Adrenal gland (tissue), 19 donors: ENCODE measurements at places on chromosomes 5 and 9. TPM values are rescaled to one million over a fixed set of nuclear protein-coding genes. Genes with fewer than 3 reads are reported as not detected.

IFNA2 gene
- total RNA-seq: not detected

SLC4A9 gene
- not detected for total RNA-seq

TRMO gene
- total RNA-seq: 18.0 TPM

PANK3 gene
- 37.8 TPM for total RNA-seq

SYK gene
- 14.0 TPM for total RNA-seq

NPDC1 gene
- 52.0 TPM for total RNA-seq

LCP2 gene
- 12.7 TPM for total RNA-seq

ANKDD1B gene
- total RNA-seq: 0.84 TPM

PCDHB3 gene
- 0.57 TPM for total RNA-seq

- DNase-seq: no peak
These were observed 5.2 kb downstream of the EPB41L4B start for GRCh38 chr9:109315480-109316206.

GRCh38 chr9:98778711-98779530, 17.4 kb downstream of the ANKS6 start:
- DNase-seq: no peak

DNA sequence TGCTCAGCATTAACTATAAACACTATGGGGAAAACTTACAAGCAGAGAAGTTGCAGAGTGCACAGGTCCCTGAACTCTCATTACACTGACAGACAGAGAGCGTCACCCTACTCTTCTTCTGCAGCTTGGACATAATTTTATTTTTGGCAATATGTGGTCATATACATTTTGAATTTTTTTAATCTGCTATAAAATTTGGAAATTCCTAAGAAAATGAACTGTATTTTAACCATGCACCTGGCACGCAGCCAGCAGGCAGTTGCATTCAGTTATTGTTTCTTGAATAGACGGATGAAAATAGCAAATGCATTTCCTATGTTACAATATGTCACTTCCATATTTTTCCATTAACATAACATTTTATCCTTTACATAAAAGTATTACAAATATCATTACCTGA, 100.2 kb downstream of the SLC25A46 start:
- DNase-seq: no peak

DNA sequence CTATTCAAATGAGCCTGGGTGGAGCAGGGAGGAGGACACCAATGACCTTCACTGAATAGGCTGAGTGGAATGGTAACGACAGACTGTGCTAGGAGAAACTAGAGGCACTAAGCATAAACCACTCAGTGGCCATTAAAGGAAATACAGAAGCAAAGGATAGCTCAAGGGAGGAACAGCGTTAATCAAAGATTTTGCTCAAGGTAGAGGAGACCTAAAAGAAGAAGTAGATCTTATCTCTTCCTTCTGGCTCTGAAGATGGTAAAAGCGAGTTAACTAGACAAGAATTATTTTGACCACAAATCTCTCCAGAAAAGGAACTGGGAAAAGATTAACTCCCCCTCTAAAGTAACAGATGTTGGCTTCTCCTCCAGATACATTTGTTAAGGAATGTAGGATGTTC, 299.6 kb downstream of the EPB41L4A start:
- DNase-seq: no peak

DNA sequence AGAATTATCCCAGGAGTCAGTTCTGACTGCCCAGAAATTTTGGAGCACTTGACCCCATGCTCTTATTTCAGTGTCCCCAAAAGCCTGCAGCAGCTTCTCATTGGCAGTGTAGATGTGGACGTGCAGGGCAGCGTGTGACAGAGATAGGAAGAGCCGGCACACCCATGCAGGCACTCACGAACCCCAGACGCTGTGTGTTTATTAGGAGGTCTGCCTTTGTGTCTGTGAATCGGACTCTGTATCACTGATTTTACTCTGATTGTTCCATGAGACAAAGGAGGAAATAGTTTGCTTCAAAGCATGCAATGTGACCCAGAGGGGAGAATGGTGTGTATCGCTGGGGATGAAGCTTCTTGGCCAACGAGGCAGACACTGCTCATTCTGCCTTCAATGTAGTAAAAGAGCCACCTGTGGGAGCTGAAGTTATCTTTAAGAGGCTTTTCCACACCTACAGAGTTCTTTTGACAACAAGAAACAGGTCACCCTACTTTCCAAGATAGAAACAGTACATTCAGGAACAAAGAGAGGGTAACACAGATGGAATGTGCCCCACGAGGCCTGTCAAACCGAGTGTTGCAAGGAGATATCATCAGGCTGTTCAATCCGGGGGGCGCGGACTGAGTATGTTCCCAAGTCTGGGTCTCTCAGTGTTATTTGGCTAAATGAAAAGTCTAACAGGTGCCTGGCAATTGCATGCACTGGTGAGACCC, 224.0 kb downstream of the NTRK2 start:
- DNase-seq: no peak

GRCh38 chr9:107749787-107750444, 260.3 kb upstream of the KLF4 start:
- DNase-seq: peak; percentile 98

GRCh38 chr5:32388432-32389129, 56.0 kb downstream of the ZFR start:
- DNase-seq: no peak

- DNase-seq: no peak
These were observed 13.7 kb upstream of the SYK start for GRCh38 chr9:90787771-90788460.

DNA sequence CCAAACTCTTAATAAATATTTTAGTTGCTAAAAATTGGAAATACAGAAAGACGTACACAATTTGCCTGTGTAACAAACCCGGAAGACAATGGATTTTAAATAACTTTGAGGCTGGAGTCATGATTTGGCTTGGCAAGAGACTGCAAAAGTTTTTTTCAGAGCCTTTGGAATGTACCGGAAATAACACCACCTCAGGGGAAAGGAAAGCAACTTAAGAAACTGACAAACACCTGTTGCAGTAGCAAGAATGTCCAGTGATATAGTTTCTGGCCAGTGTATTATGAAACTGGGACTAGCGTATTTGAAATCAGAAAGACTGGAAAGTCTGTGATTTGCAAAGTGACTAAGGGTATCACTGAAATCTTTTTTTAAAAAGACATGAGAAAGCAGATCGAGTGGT, 842 bp downstream of the MUSK start:
- no peak for DNase-seq

- DNase-seq: no peak
These were observed 87.3 kb downstream of the SERINC5 start for GRCh38 chr5:80168388-80169028.

DNA sequence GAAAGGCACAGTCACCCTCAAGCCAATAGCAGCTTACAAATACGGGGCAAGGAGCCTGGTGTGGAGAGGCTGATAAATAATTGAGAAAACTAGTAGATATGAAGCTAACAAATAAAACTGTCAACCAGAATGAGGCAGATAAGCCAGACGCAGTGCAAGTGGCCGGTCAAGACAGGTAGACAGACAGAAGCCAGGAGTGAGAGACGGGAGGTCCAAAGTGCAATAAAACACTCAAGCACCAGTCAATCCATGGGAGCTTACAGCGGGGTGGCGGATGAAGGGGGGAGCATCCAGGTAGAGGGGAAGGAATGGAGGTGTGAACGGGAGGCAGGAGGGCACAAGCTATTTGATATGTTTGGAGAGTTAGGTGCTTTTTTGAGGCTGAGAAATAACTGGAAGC, 193.1 kb downstream of the FOXD4L6 start:
- DNase-seq: no peak

DNA sequence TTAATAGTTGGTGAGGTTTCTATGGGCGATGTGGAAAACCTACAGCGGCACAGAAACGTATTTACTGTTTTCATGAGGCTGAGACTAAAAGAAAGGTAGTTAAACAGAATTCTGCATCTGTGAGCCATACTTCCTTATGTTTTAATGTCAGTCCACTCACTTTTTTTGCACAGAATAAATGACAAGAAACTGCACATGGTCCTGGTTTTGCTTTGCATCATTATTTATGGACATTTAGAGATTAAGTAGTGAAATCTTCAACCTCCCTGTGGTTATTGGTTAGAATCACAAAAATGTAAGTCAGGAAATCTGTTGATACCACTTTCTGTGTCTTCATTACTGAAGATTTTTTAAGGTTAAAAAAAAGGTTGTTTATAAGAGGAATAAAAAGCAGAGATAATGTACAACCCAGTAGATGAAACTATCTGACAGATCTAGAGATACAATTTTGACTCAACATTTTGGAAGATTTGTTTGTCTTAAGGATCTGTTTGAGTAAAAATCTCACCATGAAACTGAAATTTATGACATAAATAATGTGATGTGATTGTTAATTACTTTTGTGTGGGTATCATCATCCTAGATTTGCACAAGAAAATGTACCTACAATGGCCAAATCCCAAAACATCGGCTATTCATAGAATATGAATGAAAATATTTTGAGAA, 2.4 kb downstream of the PRR16 start:
- no peak for DNase-seq

DNA sequence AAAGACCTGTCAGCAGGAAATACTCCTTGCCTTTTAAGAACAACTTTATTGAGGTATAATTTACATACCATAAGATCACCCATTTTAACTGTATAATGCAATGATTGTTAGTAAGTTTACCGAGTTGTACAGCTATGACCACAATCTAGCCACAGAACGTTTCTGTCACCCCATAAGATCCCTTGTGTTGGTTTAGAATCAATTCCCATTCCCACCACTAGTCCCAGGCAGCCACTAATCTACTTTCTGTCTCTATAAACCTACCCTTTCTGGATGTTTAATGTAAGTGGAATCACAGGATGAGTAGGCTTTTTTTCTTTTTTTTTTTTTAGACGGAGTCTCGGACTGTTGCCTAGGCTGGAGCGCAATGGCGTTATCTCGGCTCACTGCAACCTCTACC, 4.4 kb downstream of the GPR107 start:
- DNase-seq: no peak

DNA sequence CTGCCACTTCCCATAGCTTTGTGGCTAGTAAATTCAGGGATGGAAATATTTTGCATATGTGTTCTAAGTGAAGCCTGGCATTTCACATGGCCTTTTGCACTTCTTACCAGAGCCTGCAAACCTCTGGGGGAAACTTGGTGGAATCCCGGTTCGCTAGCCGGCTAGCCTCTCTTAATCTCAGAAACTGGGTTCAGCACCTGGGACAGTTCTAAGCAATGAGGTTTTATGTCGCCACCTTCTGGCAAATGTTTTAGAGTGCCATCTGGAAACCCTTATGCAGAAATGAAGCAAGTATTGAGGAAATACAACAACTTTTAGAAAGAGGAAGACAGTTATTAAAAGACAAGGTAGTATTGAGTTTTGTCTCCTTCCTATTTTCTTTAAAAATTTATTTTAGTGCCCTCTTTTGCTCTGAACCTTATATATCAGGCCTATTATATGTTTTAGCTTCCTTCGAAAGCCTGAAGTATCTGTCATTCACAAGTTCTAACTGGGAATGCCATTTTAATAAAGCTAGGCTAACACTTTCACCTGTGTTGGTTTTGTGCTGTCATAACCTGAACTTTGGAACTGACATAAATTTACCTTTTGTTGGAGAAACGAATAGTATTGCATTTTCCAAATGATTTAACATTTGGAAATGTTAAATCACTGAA, 963 bp upstream of the HTR1A start:
- DNase-seq: peak; percentile 58

DNA sequence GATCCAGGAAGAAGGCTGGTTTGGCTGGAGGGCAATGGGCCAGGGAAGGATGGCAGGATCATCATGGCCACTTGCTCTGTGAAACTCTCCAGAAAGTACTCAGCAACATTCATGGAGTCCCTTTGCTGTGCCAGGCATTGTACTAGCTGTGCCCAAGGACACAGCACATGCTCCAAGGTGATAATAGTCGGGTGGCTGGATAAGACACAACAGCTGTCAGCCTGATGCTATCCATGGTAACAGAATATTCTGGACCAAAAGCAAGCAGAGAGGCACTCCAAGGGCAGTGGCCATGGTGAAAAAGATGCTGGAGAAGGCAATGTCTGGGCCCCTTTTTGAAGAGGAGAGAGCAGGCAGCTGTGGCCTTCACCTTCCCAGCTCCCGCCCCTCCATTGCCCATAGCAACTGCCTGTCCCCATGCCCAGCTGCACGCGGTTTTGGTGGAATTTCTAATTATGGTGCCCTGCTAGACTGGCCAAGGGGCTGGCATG, 113.8 kb upstream of the CPEB4 start:
- peak; percentile 52 for DNase-seq

DNA sequence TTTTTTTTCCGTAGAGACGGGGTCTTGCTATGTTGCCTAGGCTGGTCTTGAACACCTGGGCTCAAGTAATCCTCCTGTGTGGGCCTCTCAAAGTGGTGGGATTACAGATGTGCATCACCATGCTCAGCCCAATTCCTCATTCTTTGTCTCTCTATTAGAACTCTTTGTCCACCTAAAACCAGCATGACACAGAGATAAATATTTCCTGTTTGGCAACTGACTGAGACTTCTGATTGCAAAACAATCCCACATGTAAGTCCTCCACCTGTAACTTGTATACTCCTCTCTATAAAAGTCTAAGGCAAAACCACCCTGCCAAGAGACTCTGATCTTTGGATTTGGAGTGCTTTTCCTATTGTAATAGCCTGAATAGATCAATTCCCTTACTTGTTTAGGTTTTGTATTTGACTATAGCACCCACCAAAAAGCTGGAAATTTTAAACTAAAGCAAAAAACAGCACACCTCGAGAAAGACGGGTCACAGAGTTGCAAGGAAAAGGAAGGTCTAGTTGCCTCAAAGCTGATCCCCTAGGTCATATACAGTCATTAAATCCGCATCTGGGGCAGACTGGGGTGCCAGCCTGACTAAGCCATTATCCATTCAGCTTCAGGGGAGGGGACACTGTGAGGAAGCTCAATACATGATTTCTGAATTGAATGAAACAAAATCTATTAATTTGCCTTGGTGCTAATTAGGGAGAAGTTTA, 13.5 kb upstream of the KIF27 start:
- no peak for DNase-seq

DNA sequence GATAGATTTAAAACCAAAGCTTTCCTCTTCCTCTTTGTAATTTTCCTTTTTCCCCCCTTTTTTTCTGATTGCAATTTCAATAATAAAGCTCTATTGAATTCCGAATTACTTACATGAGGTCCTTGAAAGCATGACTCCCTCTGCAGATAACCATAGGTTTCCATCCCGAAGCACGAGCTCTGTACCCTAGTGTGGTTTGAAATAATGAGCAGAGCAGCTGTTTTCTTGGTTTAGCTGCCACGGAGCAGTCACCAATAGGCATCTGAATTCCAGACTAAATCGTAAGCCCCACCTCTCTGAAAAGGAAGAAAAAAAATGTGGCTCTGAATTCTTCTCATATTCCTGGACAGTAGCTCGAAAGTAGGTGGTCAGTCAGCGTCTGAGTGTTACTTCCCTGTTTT, 18.5 kb upstream of the GNE start:
- DNase-seq: no peak

- no peak for DNase-seq
These were observed 50.9 kb downstream of the PLPP1 start for GRCh38 chr5:55483885-55484284.

DNA sequence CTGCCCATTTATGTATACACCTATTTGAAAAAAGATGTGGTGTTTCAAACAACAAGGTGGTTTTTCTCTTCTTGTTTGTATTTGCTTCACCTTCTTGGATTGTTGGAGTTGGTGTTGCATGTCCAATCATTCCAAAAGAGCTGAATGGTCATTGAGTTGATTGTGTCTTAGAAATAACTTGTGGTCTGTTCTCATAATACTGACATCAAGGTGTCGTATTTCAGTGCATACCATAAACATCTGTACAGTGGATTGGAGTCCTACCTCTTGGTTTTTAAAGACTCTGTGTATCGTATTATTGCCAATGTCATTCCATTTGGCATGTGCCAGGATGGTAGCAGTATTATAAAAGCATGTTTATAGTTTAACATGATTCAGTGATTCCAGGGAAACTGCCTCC, 73.2 kb downstream of the TRIO start:
- DNase-seq: no peak

GRCh38 chr5:67542479-67542878, 345.9 kb upstream of the CD180 start:
- DNase-seq: no peak
